SJCRH30 (cell line): ENCODE measurements at places on chromosomes 7 and 10. TPM values are rescaled to one million over a fixed set of nuclear protein-coding genes. Genes with fewer than 3 reads are reported as not detected.

Gene TSPAN12
- 114 and 123 TPM in 2 replicates for total RNA-seq

Gene SPRN
- not detected in 2 replicates for total RNA-seq

Gene KCNIP2
- 0.81 and 1.1 TPM in 2 replicates for total RNA-seq

Gene TFEC
- total RNA-seq = 0.47 TPM in 1 of 2 replicates, not detected in the other

Gene EFCAB10
- total RNA-seq = 0.06 TPM in 1 of 2 replicates, not detected in the other

Gene DNAJC12
- 9.6 and 11.7 TPM in 2 replicates for total RNA-seq
